Endodermal cell (in vitro differentiated cells): ENCODE measurements at places on chromosomes 6 and 20. TPM values are rescaled to one million over a fixed set of nuclear protein-coding genes. Genes with fewer than 3 reads are reported as not detected.

Gene PACRG
- total RNA-seq: 0.42 TPM in 1 of 3 replicates, not detected in the others

Gene FAM209A
- 0.40 TPM in 1 of 3 replicates, not detected in the others for total RNA-seq

DNA sequence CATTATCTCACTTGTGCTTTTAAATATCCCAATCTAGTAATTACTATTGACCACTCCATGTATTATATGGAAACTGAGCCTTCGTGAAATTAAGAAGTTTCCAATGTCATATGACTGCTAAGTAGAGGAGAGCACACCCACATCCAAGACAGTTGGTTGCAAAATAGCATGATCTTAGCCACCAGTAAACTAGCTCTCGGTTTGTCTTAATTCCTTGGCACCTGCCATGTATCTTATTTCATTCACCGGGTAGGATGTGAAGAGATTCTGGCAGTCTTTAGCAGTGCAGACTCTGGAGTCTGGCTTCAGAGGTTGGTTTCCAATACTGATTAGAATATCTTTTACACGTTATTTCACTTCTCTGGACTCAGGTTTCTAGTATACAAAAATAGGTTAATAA, 270.3 kb downstream of the LAMA2 start:
- DNase-seq: no peak

Gene GPR6
- total RNA-seq: not detected in 3 replicates

- DNase-seq: no peak
These were observed 130.1 kb upstream of the ASCC3 start for GRCh38 chr6:101011186-101011585.

GRCh38 chr6:12291839-12292604, 1.9 kb downstream of the EDN1 start:
- peak; percentile 75 for DNase-seq
